A673 (cell line): ENCODE measurements at places on chromosomes 1 and 21. TPM values are rescaled to one million over a fixed set of nuclear protein-coding genes. Genes with fewer than 3 reads are reported as not detected.

- no peak for DNase-seq
- no peak overlapping the region for H3K4me3 ChIP-seq
- peaks cover 41% of the 10 kb centered on the region for H3K27me3 ChIP-seq
- H3K4me1 ChIP-seq, result no peaks in the 10 kb centered on the region
- no peak overlapping the region for H3K27ac ChIP-seq
- no peaks in the 10 kb centered on the region for H3K36me3 ChIP-seq
These were observed 318.2 kb upstream of the CAMK1G start for GRCh38 chr1:209265301-209265700.

- H3K27me3 ChIP-seq, result peaks cover 4% of the 10 kb centered on the region
- DNase-seq, result no peak
- no peak overlapping the region for H3K4me3 ChIP-seq
- no peaks in the 10 kb centered on the region for H3K36me3 ChIP-seq
These were observed 11.3 kb upstream of the SEC16B start for GRCh38 chr1:177981200-177981599.

- H3K27me3 ChIP-seq, result no peaks in the 10 kb centered on the region
- no peak overlapping the region for H3K4me3 ChIP-seq
- no peak for DNase-seq
- H3K36me3 ChIP-seq, result no peaks in the 10 kb centered on the region
These were observed 35.7 kb upstream of the CNN3 start for GRCh38 chr1:94962409-94963265.

The KCND3 gene
- total RNA-seq, result not detected in 2 replicates

DNA sequence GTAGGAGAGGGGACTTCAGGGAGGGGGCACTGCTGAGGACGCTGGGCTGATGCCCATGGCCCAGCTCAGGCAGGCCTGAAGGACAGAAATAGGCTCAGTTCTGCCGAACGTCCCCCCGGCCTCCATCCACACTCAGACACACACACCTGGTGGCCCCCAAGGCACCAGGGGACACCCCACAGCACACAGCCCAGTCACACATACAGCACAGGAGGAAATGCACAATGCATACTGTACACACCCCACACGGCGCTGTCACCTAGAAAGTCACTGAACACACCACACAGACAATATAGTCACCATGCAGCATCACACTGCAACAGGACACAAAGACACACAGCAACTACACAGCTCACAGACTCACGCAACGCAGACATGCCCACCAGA is 562 bp downstream of the SYTL1 start:
- no peaks in the 10 kb centered on the region for H3K27me3 ChIP-seq
- no peak overlapping the region for H3K4me3 ChIP-seq
- H3K4me1 ChIP-seq, result peaks cover 12% of the 10 kb centered on the region
- no peaks in the 10 kb centered on the region for H3K36me3 ChIP-seq
- H3K27ac ChIP-seq, result peak overlapping the region; percentile 19

GRCh38 chr1:174766727-174767126 is 233.0 kb upstream of the CACYBP start:
- H3K27ac ChIP-seq, result no peak overlapping the region
- H3K36me3 ChIP-seq, result no peaks in the 10 kb centered on the region
- H3K4me3 ChIP-seq, result no peak overlapping the region
- no peaks in the 10 kb centered on the region for H3K4me1 ChIP-seq
- no peak for DNase-seq

DNA sequence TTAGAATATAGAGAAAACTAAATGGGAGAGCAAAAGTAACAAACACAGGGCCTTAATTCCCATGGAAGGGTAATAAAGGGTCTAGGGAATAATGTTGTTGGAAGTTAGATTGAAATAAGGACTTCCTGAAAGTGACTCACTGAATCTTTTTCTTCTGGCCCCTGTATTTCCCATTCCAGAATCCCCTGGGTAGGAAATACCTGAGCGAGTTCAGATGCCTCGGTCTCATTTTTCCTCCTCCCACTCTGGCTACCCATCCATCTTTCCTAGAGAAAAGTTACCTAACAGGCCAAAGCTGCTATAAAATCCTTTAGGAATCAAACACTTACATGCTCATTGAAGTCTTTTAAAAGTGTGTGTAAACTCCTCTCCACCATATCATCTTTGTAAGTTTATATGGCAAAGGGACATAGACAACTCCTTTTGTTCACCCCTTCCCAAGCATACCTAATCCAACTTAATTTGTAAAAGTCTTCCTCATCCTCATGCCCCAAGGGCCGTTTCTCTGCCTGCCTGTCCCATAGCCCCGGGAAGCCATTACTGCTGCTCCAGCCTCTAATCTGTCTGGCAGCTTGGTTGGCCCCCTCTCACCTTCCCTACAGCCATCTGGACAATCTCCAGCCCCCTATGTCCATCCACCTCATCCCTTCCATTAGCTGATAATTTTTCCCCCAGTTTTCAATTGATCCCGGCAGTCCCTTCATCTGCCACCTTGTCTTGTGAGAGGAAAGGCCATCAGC is 3.3 kb upstream of the MEF2D start:
- no peak overlapping the region for H3K4me3 ChIP-seq
- no peaks in the 10 kb centered on the region for H3K36me3 ChIP-seq
- peak overlapping the region; percentile 98 for H3K27ac ChIP-seq
- no peak for DNase-seq

GRCh38 chr1:184506481-184506880 is 119.7 kb downstream of the C1orf21 start:
- H3K27me3 ChIP-seq, result no peaks in the 10 kb centered on the region
- no peak for DNase-seq
- no peaks in the 10 kb centered on the region for H3K36me3 ChIP-seq
- no peak overlapping the region for H3K4me3 ChIP-seq
- peaks cover 11% of the 10 kb centered on the region for H3K4me1 ChIP-seq
- H3K27ac ChIP-seq, result no peak overlapping the region

- DNase-seq, result no peak
- H3K27me3 ChIP-seq, result no peaks in the 10 kb centered on the region
- no peak overlapping the region for H3K4me3 ChIP-seq
- no peaks in the 10 kb centered on the region for H3K4me1 ChIP-seq
- H3K27ac ChIP-seq, result no peak overlapping the region
These were observed 496.9 kb upstream of the LRRC7 start for GRCh38 chr1:69070660-69071373.

The SERTAD4 gene
- 8.0 and 12.2 TPM in 2 replicates for total RNA-seq

The TMOD4 gene
- total RNA-seq, result 1.4 and 2.8 TPM in 2 replicates

The NGF gene
- total RNA-seq, result 0.39 and 0.47 TPM in 2 replicates

- no peaks in the 10 kb centered on the region for H3K36me3 ChIP-seq
- peak within 1 kb of the TSS; percentile 54 for H3K4me3 ChIP-seq
- peaks cover 9% of the 10 kb centered on the region for H3K4me1 ChIP-seq
- DNase-seq, result no peak
- H3K27ac ChIP-seq, result no peak within 1 kb of the TSS
- no peaks in the 10 kb centered on the region for H3K27me3 ChIP-seq
These were observed at the start of gene CHODL for GRCh38 chr21:18244671-18245463. Gene CHODL (plus strand): TSS chr21:18244833. CDS start chr21:18245224, 391 bp downstream.

GRCh38 chr1:191734321-191734720 is 423.9 kb upstream of the RGS18 start:
- H3K27ac ChIP-seq, result no peak overlapping the region
- H3K4me3 ChIP-seq, result no peak overlapping the region
- no peaks in the 10 kb centered on the region for H3K4me1 ChIP-seq
- no peaks in the 10 kb centered on the region for H3K36me3 ChIP-seq
- no peak for DNase-seq
- H3K27me3 ChIP-seq, result no peaks in the 10 kb centered on the region

GRCh38 chr1:198165927-198166647 is 9.3 kb downstream of the NEK7 start:
- H3K36me3 ChIP-seq, result no peaks in the 10 kb centered on the region
- peaks cover 6% of the 10 kb centered on the region for H3K4me1 ChIP-seq
- no peaks in the 10 kb centered on the region for H3K27me3 ChIP-seq
- H3K4me3 ChIP-seq, result no peak overlapping the region
- no peak overlapping the region for H3K27ac ChIP-seq

GRCh38 chr1:181661569-181661968 is 178.3 kb downstream of the CACNA1E start:
- no peak for DNase-seq
- peaks cover 27% of the 10 kb centered on the region for H3K27me3 ChIP-seq
- no peaks in the 10 kb centered on the region for H3K36me3 ChIP-seq
- H3K4me3 ChIP-seq, result no peak overlapping the region

DNA sequence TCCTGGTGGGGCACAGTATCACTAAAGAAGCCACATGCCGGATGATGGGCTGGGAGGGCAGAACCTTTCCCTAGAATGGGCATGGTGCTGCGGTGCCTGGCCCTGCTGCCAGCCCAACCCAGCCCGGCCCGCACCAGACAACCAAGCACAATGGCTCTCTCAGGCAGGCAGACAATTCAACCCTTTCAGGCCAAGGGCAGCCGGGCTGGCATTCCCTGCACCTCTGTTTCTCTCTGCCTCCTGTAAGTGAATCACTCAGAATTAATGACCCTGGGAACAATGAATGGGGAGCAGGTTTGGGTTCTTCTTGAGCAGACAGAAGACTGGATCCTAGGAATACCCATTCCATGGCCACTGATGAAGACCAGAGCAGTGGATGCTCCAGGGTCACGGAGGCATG is 41.0 kb upstream of the IFFO2 start:
- DNase-seq, result no peak
- H3K36me3 ChIP-seq, result no peaks in the 10 kb centered on the region
- H3K27ac ChIP-seq, result no peak overlapping the region
- no peak overlapping the region for H3K4me3 ChIP-seq

DNA sequence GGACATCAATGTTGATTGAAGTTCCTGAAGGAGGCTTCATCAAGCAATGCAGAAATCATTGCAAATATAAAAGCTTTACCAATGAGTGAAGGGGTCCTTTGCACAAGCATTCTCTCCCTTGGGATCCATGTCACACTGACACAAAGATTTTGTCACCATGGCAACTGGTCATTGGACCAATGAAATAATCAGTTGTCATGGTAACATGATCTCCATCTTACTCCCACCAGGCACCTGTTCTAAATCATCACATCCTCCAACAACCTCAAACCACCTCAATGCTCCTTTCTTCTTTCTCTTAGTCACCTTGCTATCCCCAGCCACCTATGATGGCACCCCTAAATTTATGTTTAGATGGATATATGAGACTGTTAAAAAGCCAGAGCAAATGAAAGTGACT is 13.5 kb upstream of the FOXJ3 start:
- H3K36me3 ChIP-seq, result no peaks in the 10 kb centered on the region
- no peaks in the 10 kb centered on the region for H3K27me3 ChIP-seq
- H3K4me1 ChIP-seq, result no peaks in the 10 kb centered on the region
- no peak for DNase-seq

The CELF3 gene
- 0.15 TPM in 1 of 2 replicates, not detected in the other for total RNA-seq

GRCh38 chr1:57422271-57423134 is 1.4 kb downstream of the DAB1 start:
- H3K27ac ChIP-seq, result peak overlapping the region; percentile 95
- no peaks in the 10 kb centered on the region for H3K27me3 ChIP-seq
- peaks cover 36% of the 10 kb centered on the region for H3K4me1 ChIP-seq
- H3K36me3 ChIP-seq, result no peaks in the 10 kb centered on the region

DNA sequence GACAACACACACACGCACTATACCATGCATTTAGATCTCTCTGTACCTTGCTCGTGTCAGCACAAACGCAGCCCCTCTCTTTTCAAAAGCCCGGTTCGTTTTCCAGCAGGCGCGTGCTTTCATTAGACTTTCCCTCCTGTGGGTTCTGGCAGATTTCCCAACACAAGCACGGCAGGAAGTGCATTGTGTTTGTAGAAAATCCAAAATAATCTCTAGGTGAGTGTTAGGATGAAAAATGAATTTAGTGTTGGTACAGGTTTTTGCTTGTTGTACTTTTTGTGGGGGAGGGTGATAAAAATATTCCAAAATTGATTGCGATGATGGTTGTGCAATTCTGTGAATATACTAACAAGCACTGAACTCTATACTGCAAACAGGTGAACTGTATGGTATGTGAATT is 54.1 kb upstream of the POFUT2 start:
- H3K4me1 ChIP-seq, result peaks cover 10% of the 10 kb centered on the region
- no peaks in the 10 kb centered on the region for H3K36me3 ChIP-seq
- DNase-seq, result peak; percentile 61

GRCh38 chr1:39422614-39423013 is 68.8 kb upstream of the BMP8A start:
- peaks cover 7% of the 10 kb centered on the region for H3K4me1 ChIP-seq
- DNase-seq, result no peak
- H3K36me3 ChIP-seq, result peaks cover 64% of the 10 kb centered on the region
- no peaks in the 10 kb centered on the region for H3K27me3 ChIP-seq
- no peak overlapping the region for H3K27ac ChIP-seq

The DCAF6 gene
- 31.9 and 32.0 TPM in 2 replicates for total RNA-seq

DNA sequence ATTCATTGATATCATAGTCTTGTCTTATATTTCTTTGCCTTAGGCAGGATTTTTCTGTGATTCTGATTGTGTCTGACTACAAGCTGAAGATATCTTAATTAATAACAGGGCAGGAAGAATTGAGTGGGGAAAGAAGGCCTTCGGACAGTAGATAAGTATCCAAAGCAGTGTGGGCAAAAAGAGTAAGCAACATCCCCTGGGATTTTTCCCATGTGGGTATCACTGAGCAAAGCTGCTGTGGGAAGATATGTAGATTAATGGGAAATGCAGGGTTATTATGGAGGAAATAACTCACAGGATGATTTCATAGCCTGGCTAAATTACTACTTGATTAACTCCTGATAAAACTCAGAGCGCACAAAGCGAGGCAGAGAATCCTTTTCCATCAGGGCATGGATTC is 55.7 kb downstream of the RGS5 start:
- H3K27ac ChIP-seq, result no peak overlapping the region
- H3K27me3 ChIP-seq, result no peaks in the 10 kb centered on the region
- H3K36me3 ChIP-seq, result no peaks in the 10 kb centered on the region
- H3K4me3 ChIP-seq, result no peak overlapping the region
- H3K4me1 ChIP-seq, result peaks cover 22% of the 10 kb centered on the region

DNA sequence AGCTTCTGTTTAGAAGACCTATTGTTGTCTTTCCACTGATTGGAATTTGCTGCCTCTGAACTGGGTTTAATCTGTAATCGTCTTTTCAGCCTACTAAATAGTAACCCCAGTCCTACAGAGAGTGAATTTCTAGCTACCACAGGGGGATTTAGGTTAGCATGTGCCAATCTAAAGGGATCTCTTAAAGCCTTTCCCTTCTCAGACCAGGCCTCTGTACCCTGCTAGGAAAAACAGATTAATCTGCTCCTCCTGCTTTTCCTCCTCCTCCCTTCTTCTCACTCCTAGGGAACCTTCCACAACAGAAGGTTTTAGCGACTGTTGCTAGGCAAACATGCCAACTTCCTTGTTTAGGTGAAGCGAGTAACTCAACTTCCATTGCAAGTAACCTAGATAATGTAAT is 1.3 kb upstream of the RC3H1 start:
- H3K36me3 ChIP-seq, result peaks cover 3% of the 10 kb centered on the region
- H3K27ac ChIP-seq, result no peak overlapping the region
- DNase-seq, result peak; percentile 41
- peaks cover 35% of the 10 kb centered on the region for H3K4me1 ChIP-seq
- no peaks in the 10 kb centered on the region for H3K27me3 ChIP-seq

- H3K4me1 ChIP-seq, result no peaks in the 10 kb centered on the region
- H3K36me3 ChIP-seq, result no peaks in the 10 kb centered on the region
- H3K27me3 ChIP-seq, result no peaks in the 10 kb centered on the region
- no peak overlapping the region for H3K27ac ChIP-seq
- DNase-seq, result no peak
- no peak overlapping the region for H3K4me3 ChIP-seq
These were observed 398.3 kb upstream of the POU3F1 start for GRCh38 chr1:38444770-38445442.
